Activated naive CD8-positive, alpha-beta T cell treated with anti-CD3 and anti-CD28 coated beads, Interleukin-2, amount 10 ng/mL, durations not matched to agents 7 days and 5 days (primary cell): ENCODE measurements at places on chromosomes 4 and X. TPM values are rescaled to one million over a fixed set of nuclear protein-coding genes. Genes with fewer than 3 reads are reported as not detected.

DNA sequence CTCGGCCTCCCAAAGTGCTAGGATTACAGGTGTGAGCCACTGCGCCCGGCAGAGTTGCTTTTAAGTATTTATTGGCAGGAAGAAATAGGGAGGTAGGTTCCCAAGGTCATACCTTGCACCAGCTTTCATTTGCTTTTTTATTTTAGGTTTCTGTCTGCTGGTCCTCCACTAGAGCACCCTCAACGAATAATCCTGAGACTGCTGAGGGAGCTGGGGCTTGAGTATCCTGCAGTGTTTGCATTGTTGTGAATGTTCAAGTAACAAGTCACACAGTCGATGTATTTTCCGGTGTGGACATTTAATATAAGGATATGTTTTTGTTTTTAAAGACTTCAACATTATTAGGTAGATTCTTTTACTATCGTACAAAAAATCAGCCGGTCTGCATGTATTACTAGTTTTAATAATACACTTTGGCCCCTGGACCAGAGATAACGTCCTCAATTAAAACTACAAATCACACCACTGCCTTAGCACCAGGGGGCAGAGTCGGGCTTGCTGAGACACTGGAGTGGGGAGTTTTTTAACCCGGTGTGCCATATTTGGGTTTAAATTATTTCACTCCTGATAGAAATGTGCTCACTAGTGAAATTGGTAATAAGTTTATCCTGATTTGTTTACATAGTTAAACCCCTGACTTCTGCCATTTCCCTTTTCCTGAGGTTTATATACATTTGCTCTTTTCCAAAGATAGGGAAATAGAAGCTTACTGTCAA, 11.6 kb downstream of the SMIM20 start:
- DNase-seq = no peak

DNA sequence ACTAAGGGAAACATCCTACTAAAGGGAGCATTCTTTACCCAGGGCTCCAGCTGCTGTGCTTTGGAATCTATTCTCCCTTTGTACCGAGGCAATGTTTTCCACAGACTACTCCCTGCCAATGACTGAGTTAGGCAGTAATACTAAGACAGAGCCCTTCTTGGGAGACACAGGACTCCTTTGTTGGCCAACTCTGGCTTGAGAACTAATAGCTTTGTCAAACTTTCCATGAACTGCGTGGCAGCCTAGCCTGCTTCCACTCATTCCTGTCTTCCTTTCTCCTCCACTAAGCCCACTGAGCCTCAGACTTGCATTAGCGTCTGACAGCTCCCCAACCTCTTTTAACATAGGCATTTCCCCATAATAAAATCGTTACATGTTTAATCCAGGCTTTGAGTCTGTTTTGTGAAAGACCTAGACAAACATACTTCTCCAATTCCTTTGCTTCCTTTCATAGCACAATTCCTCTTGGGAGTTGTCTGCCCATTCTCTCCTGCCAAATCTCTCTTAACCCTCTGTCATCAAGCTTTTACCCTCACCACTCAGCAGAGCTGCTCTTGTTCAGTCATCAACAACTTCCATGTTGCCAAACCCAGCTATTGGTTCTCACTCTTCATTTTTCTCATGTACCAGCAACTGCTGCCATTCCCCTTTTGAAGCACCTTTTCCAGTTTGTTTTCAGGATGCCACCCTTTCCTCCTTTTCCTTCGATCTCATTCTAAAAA, 300.3 kb upstream of the IGFBP7 start:
- DNase-seq = no peak

- no peak for DNase-seq
Measured at GRCh38 chr4:185846505-185847150, 34.6 kb upstream of the SORBS2 start.

The GNRHR gene
- not detected for total RNA-seq

The SMIM10L2A gene
- total RNA-seq = 1.8 TPM
